ENCODE measurements at places on chromosomes 16 and 17.

GRCh38 chr17:48615963-48616716 lies 1.0 kb upstream of the HOXB8 start:
- DNase-seq = no peak

- no peak for DNase-seq
These were observed 149.0 kb downstream of the NTN1 start for GRCh38 chr17:9170336-9170735.

DNA sequence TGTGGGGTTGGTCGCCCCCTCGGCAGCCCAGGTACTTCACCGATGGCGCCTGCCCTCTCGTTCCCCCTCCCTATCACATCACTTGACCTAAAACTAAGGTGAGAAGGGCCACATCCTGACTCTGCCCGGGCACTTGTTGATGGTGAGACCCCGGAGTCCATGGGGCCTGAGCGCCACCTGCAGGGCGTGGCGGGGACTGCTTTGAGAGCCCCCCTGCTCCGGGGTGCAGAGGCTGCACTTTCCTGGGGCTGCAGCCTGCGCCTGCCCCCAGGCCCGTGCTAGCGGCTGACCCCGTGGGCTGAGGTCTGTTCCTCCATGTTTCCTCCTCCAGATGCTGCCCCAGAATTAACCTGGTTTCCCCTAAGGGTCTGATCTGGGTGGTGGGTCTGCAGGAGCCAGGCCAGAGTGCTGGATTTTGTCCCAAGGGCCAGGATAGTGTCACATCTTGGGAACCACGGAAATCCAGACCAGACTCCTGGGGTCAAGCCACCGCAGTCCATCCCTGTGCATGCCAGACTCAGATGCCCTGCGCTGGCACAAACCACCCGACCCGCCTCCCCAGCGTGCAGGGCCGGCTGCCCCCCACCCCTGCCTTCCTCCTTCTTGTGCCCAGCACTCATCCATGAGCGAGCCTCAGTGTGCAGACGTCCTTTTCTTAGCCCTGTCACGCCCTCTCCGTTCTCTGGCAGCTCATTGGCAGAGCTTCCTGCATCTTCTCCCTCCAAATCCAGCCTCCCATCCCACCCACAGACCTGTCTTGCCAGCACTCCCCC lies 2.7 kb downstream of the NDUFAF8 start:
- peak; percentile 44 for DNase-seq

DNA sequence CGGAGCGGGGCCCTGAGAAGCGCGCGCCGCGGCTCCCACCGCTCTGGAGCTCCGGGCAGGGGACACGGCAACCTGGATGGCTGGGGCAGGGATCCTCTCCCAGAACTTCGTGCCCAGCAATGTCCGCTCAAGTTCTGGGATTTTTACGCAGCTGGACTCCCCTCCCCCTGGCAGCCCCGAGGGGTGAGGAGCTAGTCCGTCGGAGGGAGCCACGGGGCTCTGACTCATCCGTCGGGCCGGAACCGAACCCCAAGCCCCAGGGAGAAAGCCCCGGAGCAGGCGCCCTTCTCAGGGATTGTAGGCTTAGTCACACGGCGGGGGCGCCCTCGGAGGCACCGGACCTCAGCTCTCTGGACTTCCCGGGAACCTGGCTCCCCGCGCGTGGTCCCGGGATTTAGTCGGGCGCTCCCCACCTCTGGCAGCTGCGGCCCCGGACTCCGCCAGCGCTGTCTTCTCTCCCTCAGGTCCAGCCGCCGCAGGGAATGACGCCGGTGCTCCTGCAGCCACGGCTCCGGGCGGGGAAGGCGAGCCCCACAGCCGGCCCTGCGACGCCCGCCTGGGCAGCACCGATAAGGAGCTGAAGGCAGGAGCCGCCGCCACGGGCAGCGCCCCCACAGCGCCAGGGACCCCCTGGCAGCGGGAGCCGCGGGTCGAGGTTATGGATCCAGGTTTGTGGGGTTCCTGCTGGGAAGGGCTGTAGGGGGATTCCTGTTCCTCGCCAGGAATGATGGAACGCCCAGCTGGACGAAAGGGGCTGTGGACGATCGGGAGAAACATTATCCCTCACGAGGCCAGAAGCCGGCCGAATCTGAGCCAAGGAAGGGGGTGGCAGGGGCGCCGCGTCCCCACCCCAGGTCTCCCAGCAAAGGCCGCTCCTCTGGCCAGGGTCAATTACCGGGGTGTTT lies 830 bp downstream of the SPHK1 start:
- no peak for DNase-seq
